ENCODE measurements at places on chromosomes 12 and 14.

- no peak for DNase-seq
Observed at GRCh38 chr14:36738269-36738668, 76.6 kb downstream of the PAX9 start.

- no peak for DNase-seq
Observed at GRCh38 chr12:33116284-33116683, 219.7 kb upstream of the PKP2 start.

DNA sequence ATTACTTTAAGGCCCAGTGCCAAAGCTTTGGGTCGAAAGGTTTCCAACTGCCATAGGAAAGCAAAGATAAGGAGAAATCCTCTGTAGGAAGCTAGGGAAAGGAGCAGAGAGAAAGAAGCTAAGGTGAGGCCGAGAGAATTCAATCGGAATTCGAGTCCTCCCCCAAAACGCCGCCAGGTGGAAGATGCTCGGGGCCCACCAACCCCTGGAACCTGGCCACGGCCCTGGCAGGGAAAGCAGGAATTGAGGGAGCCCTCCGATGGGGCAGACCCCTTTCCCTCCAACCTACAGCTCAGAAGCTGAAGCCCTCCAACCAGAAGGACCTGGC is 498 bp downstream of the GMFB start:
- no peak for DNase-seq

DNA sequence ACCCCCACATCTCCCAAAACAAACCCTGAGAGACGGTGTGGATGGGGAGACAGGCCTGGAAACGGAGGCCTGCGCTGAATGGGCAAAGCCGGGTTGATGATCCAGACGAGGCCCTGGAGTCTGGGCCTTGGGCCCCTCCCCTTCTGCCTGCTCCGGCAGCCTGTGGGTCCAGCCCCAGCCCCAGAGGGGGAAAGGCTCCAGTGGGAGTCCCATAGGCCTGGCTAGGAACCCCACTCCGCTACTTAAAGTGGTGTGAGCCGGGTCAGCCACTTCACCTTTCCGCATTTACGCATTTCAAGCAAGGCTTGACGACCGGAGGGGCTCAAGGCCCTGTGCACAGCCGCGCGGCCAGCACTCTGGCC is 695 bp upstream of the TNFAIP2 start:
- no peak for DNase-seq

- DNase-seq = no peak
Observed at GRCh38 chr14:54722791-54723432, 156.0 kb downstream of the SAMD4A start.

DNA sequence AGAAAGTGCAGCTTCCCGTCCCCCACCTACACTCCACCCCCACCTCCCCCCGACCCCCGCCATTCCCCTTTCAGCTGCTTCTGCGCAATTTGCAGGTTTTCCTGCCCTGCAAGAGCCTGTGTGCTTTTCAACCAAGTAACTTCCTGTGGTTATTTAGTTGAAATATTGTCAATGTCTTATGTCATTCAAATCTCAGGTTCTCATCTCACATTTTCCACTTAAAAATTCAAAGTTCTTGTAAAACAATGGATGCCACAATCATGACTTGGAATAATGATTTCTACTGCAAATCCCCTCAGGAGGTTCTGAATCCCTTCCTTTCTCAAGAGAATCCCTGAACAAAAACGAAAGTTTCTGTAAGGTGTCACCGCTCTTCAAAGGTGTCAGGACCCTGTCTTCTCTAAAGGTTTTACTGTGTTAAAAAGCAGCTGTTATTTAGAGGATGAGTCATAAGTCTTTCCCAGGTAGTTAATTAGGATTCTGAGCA is 31.6 kb downstream of the WBP11 start:
- DNase-seq = no peak

DNA sequence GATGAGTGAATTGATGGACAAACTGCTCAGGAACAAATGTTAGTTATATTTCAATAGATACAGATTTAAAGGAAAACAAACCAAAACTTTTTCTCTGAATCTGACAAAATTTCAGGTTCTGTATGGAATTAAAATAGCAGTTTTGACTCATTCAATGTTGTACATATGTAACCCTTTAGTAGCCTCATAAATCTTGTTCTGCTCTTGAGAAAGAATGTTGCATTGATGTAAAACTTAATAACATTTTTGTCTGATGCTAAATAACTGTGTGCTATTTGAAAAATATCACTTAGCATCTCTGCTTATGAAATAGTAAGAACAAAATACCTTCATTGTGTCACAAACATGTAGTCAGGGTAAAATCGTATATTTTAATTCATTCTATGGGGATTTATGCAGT is 168.9 kb upstream of the NOVA1 start:
- DNase-seq = no peak

- no peak for DNase-seq
Observed at GRCh38 chr12:61098031-61098580, 1162.1 kb upstream of the USP15 start.

DNA sequence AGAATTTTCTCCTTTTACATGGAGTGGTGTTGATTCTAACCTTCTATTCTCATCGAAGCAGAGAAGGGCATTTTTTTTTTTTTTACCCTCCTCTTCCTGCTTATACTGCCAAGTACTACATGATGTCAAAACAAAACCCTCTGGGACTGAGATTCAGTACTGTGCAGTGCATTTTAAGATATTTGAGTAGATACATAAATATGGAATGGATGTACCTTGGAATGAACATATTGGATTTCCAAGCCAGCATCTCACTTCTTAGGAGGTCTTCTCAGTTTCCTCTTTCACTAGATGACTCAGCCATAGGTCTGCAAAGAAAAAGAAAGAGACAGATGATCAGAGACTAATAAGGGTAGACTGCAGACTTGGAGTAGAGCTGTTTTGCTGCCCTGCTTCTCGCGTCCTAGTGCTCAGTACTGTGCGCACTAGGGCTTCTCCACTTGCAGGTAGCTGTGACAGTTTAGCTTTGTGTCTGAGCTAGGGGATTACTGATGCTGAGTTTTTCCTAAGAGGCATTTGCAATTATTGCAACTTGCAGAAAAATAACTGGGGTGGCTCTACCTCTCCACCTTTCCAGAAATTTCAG is 20.4 kb downstream of the TPH2 start:
- no peak for DNase-seq

DNA sequence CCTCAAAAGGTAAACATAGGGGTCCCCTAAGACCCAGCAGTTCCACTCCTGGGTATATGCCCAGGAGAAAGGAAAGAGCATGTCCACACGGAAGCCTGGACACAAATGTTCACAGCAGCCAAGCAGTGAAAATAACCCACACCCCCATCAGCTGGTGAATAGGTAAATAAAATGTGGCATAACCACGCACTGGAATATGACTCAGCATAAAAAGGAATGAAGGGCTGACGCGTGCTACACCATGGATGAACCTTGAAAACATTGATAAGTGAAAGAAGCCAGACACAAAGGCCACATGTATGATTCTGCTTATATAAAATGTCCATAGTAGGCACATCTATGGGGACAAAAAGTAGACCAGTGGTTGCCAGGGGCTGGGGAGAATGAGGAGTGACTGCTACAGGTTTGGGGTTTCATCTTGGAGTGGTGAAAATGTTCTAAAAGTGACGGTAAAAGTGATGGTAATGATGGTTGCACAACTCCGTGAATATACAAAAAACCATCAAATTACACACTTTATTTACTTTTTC is 3.8 kb upstream of the SCARB1 start:
- no peak for DNase-seq

DNA sequence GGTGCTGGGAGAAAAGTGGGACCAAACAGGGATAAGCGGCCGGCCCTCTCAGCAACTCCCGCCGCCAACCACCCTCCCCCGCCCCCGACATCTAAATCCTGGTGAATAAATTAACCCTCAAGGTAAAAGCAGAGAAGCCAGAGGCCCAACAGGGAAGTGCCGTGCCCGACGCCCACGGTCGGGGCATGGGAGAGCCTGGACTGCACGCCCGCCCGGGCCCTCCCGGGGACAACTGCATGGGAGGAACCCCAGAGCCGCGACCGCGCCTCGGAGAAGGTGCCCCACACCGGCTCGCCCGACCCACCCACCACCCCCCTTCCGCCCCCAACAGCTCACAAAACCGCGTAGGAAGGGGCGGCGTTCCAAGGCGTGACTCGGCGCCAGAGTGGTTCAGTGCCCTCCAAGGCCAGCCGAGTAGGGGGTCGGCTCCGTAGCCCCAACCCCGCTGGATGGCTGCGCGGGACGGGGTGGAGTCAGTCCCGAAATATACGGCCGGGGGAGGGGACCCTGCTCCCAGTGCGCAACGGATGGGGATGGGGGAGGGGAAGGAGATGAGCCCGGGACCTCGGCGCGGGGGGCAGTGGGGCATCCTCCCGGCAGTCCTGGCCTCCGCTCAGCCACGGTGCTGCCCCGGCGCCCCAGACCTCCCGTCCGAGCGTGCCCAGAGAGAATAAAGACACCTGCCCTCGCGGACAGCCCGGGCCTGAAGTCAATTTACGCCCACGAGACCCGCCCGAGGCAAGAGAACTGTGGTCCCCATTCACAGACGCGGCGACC is 732 bp downstream of the SLC25A29 start:
- peak; percentile 34 for DNase-seq

DNA sequence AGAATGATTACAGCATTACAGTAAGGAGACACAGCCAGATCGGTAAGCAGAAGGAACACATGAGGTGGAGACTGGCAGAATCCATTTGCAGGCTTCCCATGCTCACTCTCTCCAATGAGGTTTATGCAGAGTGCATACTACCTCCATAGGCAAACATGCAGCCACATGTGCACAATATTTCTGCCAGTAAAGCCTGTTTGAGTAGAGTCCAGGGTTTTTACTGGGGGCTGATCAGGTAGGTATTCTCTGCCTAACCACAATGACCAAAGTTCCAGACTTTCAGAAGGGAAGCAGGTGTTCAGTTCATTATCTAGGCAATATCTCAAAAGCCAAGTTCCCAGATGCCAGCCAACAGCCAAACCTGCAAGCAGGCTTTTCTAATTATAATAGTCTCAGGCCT is 31.1 kb downstream of the INTS13 start:
- no peak for DNase-seq

- DNase-seq = no peak
Observed at GRCh38 chr12:30006021-30006420, 222.3 kb upstream of the TMTC1 start.

DNA sequence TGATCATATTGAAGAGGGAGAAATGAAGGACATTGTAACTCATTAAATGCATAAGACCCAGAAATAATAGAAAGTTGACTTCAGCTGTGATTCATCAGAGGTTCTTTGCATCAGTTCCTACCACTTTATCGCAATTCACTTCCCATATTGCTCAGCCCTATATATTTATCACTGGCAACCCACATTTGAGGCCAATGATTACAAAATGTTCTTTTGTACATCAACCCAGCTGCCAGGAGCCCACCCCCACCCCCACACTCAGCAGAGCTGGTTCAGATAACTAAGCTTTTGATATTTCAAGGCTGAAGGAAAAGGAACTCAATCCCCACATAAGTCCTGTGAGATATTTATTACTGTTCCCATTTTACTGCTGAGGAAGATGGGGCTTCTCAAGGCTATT is 51.2 kb upstream of the TMPO start:
- no peak for DNase-seq

GRCh38 chr14:30779210-30779609 is 95.1 kb upstream of the COCH start:
- DNase-seq = no peak

Data from stimulated activated CD8-positive, alpha-beta memory T cell treated with anti-CD3 and anti-CD28 coated beads, Interleukin-4, amount 100 ng/mL, for 1 hour (primary cell).